ENCODE measurements at places on chromosomes 12 and 14.

DNA sequence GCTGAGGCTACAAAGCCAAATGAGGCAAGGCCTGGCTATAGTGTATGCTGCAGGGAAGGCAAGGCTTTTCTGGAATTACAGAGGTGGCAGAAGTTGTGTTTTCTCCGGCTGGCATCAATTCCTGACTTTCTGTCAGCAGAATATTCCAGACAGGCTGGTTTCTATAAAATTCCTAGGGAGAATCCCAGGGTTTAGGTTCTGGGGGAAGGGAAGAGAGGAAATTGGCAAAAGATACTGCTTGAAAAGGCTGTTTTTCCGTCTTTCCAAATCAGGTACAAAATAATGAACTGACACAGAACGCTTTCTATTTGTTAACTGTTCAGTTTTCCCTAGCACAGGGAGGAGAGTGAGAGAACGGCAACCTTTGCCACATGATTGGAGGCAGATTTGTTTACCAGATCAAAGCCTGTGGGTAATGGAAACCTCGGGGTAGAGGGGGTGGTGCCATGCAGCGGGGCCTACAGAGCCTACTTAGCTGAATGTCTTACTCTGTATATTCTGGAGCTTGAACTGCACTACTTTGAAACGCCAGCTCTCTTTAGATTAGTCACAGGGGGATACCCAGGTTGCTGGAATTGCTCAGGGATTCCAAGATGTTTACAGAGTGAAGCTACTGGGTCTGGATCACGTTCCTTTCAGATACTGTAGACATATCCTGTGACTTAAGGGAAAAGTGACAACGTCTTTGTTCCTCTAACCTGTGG lies 65.8 kb upstream of the DACT1 start:
- DNase-seq, result no peak

GRCh38 chr14:22036541-22037239 lies 363.1 kb upstream of the OR4E1 start:
- DNase-seq, result no peak

- no peak for DNase-seq
These were observed 21.6 kb downstream of the C12orf75 start for GRCh38 chr12:105352052-105352451.

DNA sequence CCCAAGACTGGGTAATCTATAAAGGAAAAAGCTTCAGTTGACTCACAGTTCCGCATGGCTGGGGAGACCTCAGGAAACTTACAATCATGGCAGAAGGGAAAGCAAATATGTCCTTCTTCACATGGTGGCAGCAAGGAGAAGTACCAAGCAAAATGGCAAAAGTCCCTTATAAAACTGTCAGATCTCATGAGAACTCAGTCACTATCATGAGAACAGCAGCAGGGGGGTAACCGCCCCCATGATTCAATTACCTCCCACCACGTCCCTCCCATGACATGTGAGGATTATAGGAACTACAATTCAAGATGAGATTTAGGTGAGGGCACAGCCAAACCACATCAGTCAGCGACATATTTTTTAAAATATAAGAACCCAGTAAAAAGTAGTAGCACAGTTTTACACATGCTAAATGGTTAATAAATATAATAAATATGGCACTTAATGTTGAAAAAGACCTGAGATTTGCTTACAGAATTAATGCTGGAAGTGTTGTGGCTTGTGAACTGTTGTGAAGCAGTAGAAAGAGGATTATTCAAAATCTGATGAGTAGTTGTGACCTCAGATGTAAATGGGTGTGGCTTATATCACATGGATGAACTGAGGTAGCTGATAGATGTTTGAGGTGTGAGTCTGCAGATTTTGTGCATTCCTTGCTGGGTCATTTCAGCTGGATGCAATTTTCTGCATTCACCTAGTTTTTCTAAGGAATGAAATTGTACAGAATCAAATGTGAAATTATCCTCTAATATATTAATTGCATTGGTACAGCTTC lies 46.9 kb upstream of the CHPT1 start:
- DNase-seq, result no peak

DNA sequence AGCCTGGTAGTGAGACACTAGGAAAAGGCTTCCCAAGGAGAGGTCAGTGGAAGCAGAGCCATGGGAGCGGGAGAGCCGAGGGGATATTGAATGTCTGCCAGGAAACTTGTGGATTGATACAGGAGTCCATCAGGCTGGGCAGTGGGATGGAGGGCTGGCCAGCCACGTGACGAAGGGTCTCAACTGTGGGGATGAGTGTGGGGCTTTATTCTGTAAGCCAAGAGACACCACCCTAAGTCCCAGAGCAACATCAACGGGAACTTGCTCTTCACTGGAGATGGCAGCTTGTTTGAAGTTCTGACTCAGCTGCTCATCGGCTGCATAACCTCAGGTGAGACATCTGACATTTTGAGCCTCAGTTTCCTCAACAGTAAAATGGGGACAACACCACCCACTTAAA lies 197.8 kb downstream of the VRK1 start:
- DNase-seq, result no peak

All from SK-N-SH (cell line).